Common myeloid progenitor, CD34-positive (primary cell): ENCODE measurements at places on chromosomes 2 and 18.
A peak's percentile ranks its signal among the peaks of the same experiment; 100 is the strongest.

DNA sequence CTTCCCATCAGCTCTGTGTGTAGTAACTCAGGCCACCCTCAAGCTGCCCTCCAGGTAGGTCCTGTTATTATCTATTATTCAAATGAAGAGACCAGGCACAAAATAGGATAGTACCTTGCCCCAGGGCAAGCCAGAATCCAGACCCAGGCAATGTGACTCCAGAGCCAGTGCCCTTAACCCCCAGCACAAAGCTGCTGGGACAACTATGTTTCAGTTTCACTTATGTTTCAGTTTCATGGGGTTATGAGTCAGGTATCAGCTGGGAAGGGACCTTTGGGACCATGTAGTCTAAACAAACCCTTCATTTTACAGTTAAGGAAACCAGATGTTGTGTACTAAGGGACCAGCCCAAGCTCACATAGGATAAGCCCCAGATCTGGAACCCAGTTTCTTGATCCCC, 10.0 kb downstream of the HK2 start:
- DNase-seq, result peak; percentile 87

- peak; percentile 41 for DNase-seq
Measured at GRCh38 chr2:64943387-64944150, 45.6 kb upstream of the SLC1A4 start.

- DNase-seq, result no peak
Measured at GRCh38 chr2:19059076-19059475, 299.3 kb downstream of the OSR1 start.

DNA sequence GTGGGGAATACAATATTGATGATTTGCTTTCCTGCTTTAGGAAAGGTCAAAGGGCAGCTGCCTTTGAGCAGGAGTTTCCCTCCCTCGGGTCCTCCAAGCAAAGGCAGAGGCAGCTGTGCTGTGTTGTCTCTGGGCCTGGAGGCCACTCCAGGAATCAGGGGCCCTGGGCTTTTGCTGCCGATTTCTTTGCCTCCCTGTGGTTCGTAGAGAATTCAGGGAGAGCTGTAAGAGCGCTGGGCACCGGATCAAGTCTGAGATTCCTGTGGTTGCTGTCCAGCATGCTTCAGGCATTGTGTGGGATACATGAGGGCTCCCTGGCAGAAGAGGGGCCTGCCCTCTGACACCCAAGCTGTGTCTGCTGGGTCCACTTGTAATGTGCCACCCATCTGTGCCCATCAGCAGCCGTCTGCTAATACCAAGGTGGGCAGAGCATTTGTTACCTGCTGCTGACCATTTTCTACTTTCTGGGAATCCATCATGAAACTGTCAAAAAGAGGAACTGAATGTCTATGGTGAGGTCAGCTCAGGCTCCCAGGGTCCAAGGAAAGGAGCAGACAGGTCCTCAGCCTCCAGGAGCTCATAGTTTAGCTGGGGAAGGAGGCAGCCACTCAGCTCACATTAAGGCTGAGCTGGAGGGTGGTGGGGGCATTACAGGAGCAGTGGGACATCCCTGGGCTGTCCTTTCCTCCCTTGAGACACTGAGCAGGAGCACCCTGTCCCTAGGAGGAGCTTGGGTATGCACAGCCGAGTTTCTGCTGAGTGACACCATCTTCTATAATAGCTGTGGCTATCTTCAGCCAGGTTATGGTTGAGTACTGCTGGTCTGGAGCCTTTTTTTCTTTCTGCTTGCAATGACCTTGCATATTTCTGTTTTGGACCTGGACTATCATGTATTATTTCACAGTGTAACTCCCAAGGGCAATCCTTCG, 68.5 kb downstream of the CTIF start:
- DNase-seq, result no peak

- no peak for DNase-seq
Measured at GRCh38 chr2:235928751-235929370, 239.3 kb downstream of the GBX2 start.

DNA sequence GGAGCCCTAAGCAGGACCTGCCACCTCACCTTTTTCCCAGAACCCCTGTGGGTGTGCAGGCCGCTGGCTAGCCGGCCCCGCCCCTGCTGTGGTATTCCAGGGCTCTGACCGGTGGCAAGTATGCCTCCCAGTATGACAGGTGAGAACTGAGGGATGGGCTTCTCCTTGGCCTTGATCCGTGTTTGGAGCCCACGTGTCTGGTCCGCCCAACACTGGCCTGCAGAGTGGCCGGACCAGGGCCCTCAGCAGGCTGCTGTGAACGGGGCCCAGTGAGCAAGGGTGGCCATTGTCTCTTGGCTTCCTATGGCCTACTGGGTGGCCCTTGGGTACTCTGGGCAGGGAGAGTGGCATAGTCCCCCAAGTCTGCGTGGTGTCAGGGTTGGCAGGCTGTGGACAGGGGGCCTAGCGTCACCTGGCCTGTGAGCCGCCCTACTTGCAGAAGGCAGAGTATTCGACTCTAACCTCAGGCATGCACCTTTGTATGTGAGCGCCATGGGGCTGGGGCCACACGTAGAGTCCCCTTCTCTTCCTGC, 1.8 kb downstream of the RNPEPL1 start:
- DNase-seq, result no peak
